Stimulated activated CD4-positive, alpha-beta T cell treated with anti-CD3 and anti-CD28 coated beads, Interleukin-4, amount 100 ng/mL, for 1 hour (primary cell): ENCODE measurements at places on chromosomes 4 and X.

DNA sequence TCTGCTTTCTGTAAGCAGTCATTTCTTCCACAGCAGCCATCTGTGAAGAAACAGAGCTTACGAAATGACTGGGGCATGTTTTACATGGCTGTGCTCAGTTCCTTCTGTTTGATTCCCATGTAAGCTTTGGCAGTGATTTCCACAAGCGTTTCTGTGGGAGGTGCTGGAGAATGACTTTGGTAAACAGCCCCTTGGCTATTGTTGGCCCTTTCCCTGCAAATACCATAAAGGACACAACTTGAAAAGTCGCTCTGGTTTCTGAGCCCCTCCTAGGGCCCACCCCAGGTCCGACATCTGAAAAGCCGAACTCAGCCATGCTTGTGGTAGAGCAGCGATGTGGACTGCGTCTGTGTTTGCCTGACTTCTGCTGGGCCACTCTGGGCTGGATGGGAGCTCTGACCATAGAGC is 3.7 kb downstream of the LIMCH1 start:
- no peak for DNase-seq

DNA sequence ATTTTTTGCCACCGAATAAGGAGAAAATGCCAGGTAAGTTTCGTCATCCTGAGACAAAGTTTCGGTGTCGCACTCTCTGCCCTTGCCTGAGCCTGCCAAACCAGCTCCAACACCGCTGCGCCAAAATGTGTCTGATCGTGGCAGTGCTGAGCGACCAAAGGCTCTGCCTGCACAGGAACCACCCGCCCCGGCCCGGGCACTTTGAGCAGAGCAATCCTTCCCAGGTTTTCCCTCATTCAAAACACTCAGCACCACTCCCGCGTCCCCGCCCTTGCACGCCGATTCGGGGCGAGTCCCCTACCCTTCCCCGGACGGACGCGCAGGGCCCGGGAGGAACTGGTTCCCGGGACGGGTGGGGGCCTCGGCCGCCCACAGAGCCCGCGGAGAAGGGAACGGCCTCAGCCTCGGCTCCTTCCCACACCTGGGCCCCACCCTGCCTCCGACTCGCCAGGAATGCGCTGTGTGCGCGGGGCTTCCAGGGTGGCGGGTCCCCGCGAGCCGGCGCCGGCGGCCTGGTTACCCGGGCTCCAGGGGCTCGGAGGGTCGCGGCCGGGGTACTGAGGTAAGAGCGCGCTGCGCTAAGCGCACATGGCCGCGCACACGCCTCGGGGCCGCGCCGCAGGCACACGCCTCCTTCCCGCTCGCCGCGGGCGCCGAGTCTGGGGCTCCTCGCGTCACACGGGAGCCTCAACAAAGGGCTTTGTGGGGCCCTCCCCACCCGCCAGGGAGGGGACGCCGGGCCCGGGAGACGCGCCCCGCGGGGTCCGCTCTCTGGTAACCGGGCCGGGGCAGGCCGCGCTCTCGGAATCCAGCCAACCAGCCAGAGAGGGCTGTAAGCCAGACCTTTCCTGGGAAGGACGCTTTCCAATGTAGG is at the start of gene C4orf36:
TSS of gene C4orf36 (minus strand) at position 661 of the 874 bp plus-strand sequence. CDS start 902 bp downstream, outside the sequence.
- DNase-seq: peak; percentile 30

DNA sequence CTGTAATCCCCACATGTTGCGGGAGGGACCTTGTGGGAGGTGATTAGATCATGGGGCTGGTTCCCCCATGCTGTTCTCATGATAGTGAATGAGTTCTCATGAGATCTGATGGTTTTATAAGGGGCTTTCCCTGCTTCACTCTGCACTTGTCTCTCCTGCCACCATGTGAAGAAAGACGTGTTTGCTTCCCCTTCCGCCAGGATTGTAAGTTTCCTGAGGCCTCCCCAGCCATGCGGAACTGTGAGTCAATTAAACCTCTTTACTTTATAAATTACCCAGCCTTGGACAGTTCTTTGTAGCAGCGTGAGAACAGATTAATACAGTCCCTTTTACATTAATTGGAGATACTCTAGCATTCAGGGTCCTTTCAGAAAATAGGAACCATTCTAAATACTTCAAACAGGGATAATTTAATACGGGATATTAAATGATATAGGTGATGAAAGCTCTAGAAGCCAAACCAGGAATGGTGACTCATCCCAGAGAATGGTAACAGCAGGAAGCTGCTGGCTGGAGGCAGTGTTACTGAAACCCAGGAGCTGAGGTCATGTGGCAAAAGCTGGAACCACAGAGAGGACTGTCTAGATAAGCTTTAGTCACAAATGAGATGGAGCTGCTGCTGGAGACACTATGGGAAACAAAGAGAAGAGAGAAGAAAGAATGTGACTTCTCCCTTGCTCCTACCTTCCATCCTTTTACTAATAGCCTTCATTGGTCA is 57.3 kb downstream of the GSTCD start:
- DNase-seq: no peak

- no peak for DNase-seq
These were observed 46.3 kb downstream of the ATP10D start for GRCh38 chr4:47531241-47531953.

DNA sequence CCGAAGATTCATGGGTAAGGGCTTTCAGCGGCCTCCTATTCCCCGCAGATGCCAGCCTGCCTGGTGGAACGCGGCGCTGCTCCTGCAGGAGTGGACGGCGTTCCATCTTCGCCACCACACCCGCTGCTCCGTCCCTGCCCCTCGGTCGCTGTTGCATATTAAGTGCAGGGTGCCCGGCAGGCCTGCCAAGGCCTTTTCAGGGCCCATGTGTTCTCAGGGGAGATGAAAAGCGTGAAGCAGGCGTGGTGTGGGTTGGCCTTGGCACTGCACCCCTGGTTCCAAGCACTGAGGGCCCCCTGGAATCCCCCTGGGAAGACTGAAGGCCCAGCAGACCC is 52.0 kb downstream of the SORCS2 start:
- DNase-seq: no peak

DNA sequence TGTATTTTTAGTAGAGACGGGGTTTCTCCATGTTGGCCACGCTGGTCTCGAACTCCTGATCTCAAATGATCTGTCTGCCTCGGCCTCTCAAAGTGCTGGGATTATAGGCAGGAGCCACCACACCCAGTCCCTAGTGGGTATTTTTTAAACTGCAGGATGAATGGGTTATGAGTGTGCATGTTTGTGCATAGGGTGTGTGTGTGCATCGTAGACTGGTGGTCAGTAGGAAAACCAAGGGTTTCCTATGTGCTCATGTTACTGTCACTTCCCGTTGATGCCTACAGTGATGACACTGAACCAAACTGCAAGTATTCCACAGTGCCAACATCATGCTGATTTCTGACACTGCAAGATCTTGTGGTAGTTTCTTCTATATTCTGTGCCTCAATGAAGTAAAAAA is 41.1 kb downstream of the DDIT4L start:
- no peak for DNase-seq

DNA sequence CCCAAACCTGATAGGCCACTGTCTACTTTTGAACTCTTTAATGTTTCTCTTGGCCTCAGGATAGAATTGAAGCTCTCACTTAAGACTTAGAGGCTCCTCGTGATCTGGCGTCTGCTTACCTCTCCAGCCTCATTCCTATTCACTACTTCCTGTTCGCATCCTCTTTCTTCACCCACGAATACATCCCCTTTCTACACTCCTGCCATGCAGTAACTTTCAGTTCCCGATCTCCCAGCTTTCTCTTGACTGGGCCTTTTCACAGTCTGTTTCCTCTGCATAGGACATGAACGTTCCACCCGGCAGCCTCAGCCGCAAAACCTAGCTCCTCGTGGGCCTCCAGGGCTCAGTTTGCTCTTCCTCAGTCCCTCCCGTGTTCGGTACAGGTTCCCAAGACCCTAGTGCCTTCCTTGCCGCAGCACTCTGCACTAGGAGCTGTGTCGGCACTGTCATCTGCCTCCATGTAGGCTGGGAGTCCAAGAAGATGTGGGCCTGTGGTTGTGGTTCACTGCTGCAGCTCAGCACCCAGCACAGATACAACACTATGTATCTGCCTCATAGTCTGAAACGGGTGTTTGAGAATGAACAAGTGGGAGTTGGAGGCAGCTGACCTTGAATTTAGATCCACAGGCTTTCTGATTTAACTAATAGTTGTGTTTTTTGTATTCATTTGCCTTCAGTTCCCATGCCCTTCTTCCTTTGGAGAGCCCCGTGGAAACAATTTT is 15.8 kb downstream of the RPL39 start:
- no peak for DNase-seq

GRCh38 chr4:101807351-101807750 is 16.8 kb downstream of the BANK1 start:
- no peak for DNase-seq

- DNase-seq: no peak
These were observed 1260.2 kb upstream of the PCDH7 start for GRCh38 chr4:29459926-29460325.

GRCh38 chr4:81389720-81390119 is 82.0 kb downstream of the RASGEF1B start:
- no peak for DNase-seq

GRCh38 chr4:31045724-31046318 is 325.7 kb downstream of the PCDH7 start:
- DNase-seq: no peak

DNA sequence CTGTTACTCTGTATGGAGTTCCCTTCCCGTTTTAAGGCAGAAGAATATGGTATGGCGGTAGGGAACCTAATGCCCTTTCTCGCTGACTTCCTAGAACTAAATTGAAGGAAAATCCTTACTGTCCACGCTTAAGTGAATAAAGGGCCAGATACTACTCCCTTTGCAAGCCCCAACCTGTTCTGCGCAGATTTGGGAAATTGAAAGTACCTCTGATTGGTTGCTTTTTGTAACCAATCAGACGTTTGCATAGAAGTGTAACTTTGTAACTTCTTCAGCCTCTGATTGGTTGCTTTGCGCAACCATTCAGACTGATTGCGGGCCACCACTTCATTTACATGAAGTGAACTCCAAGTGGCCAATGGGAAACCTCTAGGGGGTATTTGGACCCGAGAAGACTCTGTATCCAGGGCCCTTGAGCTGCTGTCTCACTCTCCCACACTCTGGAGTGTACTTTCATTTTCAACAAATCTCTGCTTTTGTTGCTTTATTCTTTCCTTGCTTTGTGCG is 1.2 kb upstream of the TMEM33 start:
- DNase-seq: no peak

- no peak for DNase-seq
These were observed 594.7 kb downstream of the SMARCA1 start for GRCh38 chrX:128928636-128929035.

GRCh38 chr4:157994863-157995262 is 178.0 kb downstream of the GASK1B start:
- DNase-seq: no peak

DNA sequence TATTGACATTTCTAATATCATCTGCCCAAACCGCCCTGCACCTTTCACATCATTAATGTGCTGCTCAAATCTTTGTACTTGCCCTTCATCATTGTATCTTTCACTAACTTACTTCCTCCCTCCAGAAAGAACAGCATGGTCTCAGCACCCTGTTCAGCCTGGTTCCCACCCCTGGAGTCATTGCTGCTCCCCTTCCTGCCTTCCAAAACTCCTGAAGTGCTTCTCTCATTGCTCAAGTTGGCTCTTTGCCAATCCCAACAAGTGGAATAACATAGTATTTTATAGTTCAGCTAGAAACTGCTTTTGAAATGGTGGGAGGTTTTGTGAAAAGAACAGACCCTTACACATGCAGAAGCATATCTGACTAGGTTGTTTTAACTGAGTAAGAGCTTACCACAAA is 14.0 kb upstream of the TTC29 start:
- no peak for DNase-seq

DNA sequence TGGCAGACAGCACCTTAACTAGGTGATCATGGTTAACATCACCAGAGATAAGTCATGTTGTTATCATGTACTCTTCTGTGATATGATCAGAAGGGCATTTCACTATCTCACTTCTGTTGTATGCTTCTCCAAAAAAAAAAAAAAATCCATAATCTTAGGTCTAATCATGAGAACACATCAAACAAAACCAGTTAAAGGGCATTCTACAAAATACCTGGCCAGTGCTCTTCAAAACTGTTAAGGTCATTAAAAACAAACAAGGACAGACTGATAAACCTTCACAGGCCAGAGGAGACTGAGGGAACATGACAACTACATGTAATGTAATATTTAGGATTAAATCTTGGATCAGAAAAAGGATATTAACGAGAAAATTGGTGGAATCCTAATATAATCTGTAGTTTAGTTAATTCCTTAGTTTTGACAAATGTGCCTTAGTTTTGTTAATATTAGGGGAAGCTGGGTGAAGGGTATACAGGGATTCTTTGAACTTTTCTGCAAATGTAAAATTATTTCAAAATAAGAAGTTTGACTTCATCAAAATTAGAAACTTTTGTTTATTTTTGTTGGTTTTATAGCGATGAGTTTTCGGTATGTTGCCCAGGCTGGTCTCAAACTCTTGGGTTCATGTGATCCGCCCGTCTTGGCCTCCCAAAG is 18.0 kb downstream of the RBM10 start:
- DNase-seq: no peak

DNA sequence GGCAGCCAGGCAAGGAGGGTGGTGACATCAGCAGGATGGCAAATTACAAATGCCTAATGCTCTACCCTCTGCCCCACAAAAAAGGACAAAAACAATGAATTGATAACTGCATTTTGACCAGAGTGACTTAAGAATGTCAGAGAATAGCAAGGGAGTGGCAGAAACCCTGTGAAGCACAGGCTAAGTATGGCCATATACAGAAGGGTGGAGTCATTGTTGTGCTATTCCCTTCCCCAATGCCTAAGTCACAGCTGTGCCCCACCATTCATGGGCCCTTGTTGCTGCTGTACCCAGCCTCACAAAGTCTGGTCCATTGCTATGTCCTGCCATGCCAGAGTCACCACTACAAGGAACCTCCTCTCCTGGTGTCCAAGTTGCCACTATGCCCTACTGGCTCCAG is 123.1 kb downstream of the NEK1 start:
- no peak for DNase-seq

DNA sequence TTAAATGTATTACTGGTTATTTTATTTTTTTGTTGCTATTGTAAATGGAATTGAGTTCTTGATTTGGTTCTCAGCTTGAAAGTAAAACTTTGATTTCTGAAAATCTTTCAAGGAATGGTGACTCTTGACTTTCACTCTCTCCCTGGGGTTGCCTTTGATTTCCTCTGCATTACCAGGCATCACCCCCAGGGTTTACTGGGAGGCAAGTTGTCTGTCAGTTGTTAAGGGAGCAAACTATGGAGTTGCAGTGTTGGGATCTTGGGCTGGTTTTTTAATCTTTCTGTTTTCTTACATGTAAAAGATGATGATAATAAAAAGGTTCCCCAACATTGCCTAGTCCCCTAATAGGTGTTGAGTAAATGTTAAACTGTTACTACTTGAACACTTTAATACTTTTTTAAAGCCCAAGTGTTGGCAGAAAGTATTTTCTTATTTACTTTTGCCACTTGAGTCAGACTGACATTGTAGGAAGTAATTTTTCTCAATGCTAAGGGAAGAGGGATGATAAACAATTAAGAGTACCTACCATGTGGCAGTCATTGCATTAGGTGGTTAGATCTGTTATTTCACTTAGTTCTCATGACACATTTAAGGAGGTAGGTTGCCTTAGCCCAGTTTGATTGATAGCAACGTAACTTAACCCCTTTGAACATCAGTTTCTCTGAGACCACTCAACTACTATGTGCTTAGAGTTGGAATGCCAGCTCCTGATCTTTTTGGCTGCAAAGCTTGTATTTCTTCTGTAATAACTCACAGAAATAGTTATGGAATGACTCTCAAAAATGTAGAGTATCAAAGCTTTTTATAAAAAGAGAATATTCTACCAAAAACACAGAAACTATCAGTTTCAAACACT is 67.1 kb downstream of the DCLK2 start:
- DNase-seq: no peak

- DNase-seq: no peak
These were observed 248.7 kb downstream of the FMR1NB start for GRCh38 chrX:148229801-148230303.

GRCh38 chr4:15917297-15917696 is 21.2 kb downstream of the FGFBP1 start:
- DNase-seq: no peak
